Foreskin keratinocyte (primary cell): ENCODE measurements at places on chromosomes 16 and 17. TPM values are rescaled to one million over a fixed set of nuclear protein-coding genes. Genes with fewer than 3 reads are reported as not detected.

KRT33B gene
- 0.31 and 0.60 TPM in 2 replicates for total RNA-seq

HOXB4 gene
- 0.03 and 0.04 TPM in 2 replicates for total RNA-seq

ST3GAL2 gene
- 12.3 and 12.5 TPM in 2 replicates for total RNA-seq

KRTAP9-2 gene
- total RNA-seq, result not detected in 2 replicates

HBA1 gene
- total RNA-seq, result not detected in 2 replicates

FAM171A2 gene
- 1.4 and 1.6 TPM in 2 replicates for total RNA-seq

WFIKKN1 gene
- 0.07 TPM in 2 replicates for total RNA-seq

SMPD3 gene
- 0.07 and 0.10 TPM in 2 replicates for total RNA-seq

ACSM2A gene
- total RNA-seq, result not detected in 2 replicates

SLC35G6 gene
- total RNA-seq, result not detected in 2 replicates

KCNH4 gene
- not detected in 2 replicates for total RNA-seq

CNGB1 gene
- total RNA-seq, result 0.14 and 0.25 TPM in 2 replicates

TBC1D3K gene
- total RNA-seq, result not detected in 2 replicates

PRDM7 gene
- not detected in 2 replicates for total RNA-seq
